ENCODE measurements at places on chromosomes 3 and 15.

- no peak for DNase-seq
These were observed 120.9 kb downstream of the BDH1 start for GRCh38 chr3:197434830-197435229.

DNA sequence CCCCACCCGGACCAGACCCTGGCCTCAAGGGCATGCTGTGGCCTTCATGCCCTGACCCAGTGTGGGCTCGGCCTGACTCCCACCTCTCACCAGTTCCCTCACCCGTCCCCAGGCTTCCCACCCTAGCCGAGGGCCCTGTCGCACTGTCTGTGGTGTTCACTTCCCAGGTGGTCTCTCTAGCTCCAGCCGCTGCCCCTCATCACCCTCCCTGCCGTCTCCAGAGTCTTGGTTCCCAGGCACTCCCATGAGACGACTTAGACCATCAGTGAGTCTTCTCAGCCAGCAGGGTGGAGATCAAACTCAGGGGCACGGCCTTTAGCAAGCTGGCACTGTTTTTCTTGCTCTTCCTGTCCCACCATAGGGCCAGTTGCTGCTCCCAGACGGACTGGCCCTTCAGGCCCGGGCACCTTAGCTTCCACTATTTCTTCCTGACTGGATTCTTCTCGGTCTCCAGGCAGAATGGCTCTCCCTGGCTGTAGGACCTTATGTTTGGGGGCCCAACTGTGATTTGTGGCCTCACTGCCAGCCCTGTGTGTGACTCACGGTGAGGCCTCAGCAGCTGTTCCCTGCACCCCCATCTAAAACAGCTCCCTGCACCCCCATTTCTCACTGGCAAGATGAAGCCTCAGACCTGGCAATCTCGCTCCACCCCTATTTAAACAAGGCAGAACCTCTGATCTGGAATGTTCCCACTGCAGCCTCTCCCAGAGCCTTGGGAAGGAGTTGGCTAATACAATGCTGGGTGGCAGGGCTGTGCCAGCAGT, 9.4 kb upstream of the PCSK6 start:
- DNase-seq, result no peak

GRCh38 chr3:120820748-120821147, 78.2 kb downstream of the GTF2E1 start:
- no peak for DNase-seq

- DNase-seq, result no peak
These were observed 17.2 kb downstream of the TMOD3 start for GRCh38 chr15:51846463-51847230.

- DNase-seq, result no peak
These were observed 118.4 kb downstream of the FGF12 start for GRCh38 chr3:192608726-192609600.

DNA sequence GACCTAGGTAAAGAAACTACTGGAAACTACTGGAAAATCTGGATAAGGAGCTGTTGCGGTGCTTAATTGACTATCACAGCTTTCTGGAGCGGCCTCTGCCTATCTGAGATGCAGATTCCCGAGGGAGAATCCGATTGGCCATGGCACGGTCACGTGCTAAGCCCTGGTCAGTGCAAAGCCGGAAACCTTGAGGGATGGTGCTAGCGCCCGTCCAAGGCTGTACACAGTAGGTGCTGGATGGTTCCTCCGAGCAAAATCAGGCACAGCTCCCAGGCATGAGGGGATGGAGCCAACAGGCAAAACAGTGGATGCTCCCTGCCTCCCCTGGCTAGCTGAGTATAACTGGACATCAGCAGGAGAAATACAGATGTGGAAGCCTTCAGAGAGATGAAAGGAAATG, 238.7 kb upstream of the HES1 start:
- no peak for DNase-seq

DNA sequence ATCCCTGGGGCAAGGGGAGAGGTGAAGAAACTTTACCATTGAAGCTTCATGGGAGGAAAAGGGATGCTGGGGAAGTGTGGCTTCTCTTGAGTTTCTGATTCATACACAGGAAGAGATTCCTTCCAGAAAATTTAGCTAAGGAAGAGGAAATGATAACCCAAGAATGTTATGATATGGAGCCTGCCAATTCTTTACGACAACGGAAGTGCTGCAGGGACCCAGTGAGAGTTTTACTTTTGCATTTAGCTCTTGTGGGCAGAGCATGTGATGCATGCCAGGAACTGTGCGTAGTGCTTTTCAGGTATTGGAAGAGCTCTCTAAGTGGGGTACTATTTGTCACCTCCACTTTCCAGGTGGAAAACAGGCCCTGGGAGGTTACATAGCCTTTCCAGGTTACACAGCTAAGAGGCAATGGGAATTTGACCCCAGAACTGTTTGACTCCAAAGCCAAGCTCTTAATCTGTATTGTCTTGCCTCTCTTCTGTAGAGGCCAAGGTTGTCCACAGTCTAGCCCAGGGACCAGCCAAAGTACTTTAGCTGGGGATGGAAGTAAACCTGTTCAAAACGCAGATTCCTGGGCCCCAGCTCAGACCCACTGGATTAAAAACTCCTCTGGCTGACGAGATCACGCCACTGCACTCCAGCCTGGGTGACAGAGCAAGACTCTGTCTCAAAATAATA, 23.0 kb downstream of the CMTM7 start:
- DNase-seq, result peak; percentile 56

DNA sequence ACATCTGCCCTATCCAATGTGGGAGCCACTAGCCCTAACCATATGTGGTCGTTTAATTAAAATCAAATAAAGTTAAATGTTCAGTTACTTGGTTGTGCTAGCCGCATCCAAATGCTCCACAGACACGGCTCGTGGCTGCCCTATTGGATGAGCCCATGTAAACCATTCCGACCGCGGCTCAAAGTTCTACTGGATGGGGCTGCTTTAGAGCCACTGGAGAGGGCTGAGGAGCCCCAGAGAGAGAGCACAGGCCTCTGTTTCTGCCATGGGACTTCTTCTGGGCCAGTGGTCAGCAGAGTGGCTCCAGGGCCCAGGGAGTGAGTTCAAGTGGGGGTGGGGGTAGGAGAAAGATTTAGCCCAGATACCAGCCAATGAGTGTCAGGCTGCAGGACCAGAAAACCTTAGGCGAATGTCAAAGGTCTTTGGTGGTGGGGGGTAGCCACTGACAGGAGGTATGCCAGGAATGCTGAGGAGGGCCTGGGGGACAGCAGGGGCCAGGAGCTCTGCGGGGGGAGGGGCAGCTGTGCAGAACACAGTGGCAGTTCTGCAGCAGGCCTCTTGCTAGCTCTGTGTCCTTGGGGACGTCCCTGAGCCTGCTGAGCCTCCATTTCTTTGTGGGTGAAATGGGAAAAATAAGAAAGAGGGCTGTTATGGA, 30.1 kb downstream of the SPSB4 start:
- DNase-seq, result no peak

- DNase-seq, result peak; percentile 37
These were observed 6.4 kb downstream of the NSUN3 start for GRCh38 chr3:94069194-94069813.

DNA sequence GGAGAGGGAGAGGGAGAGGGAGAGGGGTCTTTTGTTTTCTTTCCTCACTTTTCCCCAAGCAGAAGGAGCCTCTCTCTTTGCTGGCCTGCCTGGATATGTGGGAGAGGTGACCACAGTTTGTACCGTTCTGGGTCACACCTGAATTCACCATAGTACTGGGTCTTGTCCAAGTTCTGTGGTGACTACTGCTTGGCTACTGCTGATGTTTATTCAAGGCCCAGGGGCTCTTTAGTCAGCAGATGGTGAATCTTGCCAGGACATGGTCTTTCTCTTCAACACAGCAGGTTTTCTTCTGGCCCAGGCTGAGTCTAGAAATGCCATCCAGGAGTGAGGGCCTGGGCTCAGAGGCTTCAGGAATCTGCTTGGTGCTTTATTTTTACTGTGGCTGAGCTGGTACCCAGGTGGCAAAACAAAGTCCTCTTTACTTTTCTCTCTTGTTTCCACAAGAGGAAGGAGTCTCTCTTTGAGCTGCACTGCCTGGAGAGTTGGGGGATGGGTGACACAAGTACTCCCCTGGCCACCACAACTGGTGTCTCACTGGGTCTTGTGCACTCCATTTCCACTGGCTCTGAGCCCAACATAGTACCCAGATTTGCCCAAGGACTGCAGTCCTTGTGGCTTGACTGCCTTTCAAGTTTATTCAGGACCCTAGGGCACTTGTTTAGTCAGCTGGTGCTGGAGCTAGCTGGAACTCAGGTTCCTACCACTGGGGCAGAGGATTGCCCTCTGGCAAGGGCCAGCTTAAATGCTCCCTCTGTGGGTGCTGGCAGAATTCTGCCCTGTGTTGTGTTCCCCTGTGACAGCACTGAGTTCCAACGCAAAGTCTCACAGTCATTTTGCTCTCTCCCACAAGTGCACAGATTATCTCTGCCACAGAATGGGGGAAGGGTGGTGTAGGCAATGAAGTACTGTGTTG, 16.8 kb upstream of the CCNDBP1 start:
- DNase-seq, result no peak

- no peak for DNase-seq
These were observed 81.6 kb downstream of the SSR3 start for GRCh38 chr3:156473341-156473740.

DNA sequence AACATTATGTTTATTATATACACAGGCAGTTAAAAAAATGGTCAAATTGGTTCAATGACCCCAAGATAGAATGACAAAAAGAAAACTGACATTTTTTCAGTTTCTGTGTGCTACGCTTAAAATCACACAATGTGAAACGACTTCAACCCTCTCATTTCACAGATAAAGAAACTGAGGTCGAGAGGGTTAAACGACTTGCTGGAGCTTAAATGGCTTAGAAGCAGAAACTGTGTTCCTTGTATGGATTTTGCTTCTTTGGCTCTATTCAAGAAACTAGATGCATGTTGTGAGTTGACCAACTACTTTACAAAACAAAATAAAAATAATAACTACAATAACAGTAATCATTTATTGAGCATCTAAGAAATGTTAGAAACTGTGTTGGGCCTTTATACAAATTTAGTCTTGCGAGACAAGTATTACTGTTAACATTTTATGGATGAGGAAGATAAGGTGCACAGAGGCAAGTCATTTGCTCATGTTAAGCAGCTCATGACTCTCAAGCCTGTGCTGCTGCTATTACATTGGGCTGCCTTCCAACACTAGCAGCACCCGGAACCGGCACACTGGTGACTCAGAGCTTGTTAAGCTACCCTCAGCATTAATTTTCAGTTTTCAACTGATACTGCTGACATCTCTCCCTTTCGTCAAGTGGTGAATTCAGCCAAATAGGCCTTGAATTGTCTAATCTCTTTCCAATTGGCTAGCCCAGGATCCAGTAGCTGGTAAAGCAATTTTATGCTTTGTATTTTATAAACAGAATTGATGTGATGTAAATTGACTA, 487.6 kb downstream of the NAALADL2 start:
- DNase-seq, result no peak

DNA sequence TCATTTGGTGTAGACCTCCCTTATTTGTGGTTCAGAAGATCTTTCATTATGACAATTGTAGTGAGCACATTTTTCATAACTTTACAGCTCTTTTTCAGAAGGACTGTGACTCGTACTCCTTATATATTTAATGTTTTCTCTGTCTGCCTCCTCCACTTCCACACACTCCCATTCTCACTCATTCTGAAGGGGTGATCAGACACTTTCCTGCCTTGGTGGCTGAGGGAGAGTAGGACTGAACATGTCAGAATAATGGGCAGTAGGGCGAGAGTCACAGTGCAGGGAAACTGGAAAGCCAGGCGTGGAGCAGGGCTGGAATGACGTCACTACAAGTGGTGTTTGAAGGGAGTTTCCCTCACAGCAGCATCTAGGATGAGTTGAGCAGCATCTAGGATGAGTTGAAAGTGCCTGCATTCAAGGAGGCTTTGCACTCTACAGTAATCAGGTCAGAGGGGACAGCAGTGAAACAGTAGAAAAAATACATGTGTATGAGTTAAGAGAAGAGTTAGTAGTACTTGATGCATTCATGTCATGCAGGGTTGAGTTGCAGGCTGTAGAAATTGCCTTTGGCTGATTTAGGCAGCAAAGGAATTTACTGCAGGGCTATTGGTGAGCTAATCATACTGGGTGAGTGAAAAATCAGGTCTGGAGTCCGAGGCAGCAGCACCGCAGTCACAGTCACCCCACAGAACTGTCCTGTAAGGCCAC, 36.3 kb upstream of the FBXL22 start:
- peak; percentile 11 for DNase-seq

DNA sequence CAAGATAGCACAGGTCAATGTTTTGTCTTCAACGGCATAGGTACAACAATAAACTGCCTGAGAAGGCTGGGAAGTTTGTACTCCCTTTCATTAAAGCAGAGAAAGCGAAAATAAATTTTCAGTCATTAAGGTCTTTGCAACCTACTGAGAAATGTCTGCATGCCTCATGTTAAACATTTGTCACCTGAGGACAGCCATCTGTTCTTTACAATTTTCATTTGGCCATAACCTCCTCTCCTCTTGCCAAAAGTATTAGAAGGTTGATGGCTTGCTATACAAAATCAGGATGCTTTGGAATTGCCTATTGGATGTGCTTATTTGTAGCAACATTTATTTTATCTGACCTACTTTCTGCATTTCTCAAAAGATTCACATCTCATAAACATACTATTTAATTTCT, 122.7 kb downstream of the GOLIM4 start:
- no peak for DNase-seq

DNA sequence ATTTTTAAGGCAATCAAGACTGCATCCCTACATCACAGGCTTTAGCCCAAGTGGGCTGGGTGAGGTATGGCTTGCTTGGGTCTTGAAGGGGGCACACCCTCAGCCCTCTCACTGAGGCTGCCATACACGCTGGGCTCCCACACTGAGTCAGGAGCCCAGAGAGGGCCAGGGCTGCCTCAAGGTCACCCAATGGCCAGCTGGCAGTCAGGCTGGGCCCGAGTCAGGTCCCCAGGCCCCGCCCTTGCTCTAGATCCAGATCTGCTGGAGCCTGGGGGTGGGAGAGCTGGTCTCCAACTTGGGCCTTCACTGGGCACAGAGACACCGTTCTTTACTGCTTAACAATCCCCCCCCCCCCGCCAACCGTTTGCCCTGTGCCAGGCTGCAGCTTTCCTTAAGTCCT, 88.1 kb downstream of the IQSEC1 start:
- DNase-seq, result no peak

- no peak for DNase-seq
These were observed 72.8 kb upstream of the THSD4 start for GRCh38 chr15:71042356-71042922.

- DNase-seq, result peak; percentile 58
These were observed 49.8 kb upstream of the SLC4A7 start for GRCh38 chr3:27533718-27534573.

DNA sequence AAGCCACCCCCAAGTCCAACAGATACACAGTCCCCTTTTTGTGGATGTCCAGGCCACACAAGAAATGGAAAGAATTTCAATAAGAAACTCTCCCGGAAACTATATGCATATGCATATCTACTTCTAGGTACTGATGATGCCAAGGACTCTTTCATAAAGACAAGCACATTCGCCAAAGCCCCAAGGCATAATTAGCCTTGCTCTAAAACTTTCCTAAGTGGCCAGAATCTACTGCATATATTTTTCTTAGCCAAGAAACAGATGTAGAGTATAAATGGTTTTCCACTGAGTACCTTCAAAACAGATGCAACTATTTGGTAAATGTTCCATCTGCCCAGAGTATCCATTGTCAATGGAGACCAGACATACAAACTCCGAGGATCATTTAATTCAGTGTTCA, 73.9 kb downstream of the MAGI1 start:
- no peak for DNase-seq
